ENCODE measurements at places on chromosomes 1 and 21.

DNA sequence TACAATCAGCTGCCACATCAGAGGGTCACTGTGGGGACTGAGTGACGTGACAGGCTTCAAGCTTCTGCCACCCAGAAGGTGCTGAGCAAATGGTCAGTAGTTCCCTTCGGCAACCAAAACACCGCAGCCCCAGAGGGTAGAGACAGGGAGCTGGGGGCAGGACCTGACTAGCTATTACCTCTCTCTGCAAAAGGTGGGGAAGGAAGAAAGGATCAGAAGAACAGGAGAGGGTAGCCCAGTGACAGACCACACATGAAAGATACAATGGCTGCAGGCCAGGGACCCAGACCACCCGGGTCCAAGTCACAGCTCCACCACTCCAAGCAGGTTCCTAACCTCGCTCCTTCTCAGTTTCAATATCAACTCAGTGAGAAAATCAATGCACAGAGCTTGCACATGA is 377.1 kb downstream of the NPHP4 start:
- no peak overlapping the region for H3K27ac ChIP-seq
- no peaks in the 10 kb centered on the region for H3K4me1 ChIP-seq
- H3K27me3 ChIP-seq, result no peaks in the 10 kb centered on the region
- DNase-seq, result no peak
- H3K36me3 ChIP-seq, result no peaks in the 10 kb centered on the region
- H3K4me3 ChIP-seq, result no peak overlapping the region

- DNase-seq, result no peak
- H3K4me1 ChIP-seq, result no peaks in the 10 kb centered on the region
- H3K27ac ChIP-seq, result no peak overlapping the region
- H3K4me3 ChIP-seq, result no peak overlapping the region
- H3K27me3 ChIP-seq, result no peaks in the 10 kb centered on the region
Observed at GRCh38 chr1:215054266-215054665, 28.3 kb upstream of the KCNK2 start.

DNA sequence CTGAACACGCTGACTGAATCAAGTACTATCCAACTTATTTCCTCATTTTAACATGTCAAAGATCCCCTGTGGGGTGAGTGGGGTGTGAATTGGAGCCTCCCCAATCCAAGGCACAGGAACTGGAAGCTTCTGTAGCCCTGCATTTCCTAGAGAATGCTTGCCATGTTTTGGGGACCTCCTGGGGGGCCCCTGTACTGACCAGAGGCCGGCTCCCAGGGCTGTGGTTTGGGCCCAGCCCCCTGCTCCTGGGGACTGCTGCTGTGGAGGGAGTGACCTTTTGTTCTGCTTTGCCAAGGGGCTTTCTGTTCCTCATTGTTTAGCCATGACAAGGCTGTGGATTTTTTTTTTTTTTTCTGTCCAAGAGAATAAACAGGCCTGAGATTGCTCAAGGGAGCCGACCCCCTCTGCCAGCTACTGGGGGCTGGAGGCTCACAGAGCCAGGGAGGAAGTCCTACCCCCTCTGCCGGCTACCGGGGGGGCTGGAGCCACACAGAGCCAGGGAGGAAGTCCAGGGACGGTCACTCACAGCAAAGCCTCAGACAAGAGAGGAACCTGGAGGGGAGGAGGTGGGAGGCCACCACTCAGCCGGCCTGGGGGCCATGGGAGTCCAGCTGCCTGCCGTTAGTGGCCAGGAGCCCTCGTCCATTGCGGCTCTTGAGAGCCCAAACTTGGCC is 17.4 kb downstream of the TNFRSF1B start:
- peak overlapping the region; percentile 97 for H3K27ac ChIP-seq
- H3K27me3 ChIP-seq, result no peaks in the 10 kb centered on the region
- peak; percentile 67 for DNase-seq
- no peaks in the 10 kb centered on the region for H3K36me3 ChIP-seq
- H3K4me1 ChIP-seq, result peaks cover 97% of the 10 kb centered on the region

GRCh38 chr1:94806441-94806871 is 13.7 kb upstream of the SLC44A3 start:
- DNase-seq, result no peak
- peak overlapping the region; percentile 23 for H3K27ac ChIP-seq
- no peaks in the 10 kb centered on the region for H3K27me3 ChIP-seq

- H3K36me3 ChIP-seq, result no peaks in the 10 kb centered on the region
- no peak overlapping the region for H3K4me3 ChIP-seq
- no peaks in the 10 kb centered on the region for H3K27me3 ChIP-seq
- H3K4me1 ChIP-seq, result peaks cover under 1% of the 10 kb centered on the region
Observed at GRCh38 chr1:230863449-230863848, 4.9 kb downstream of the C1orf198 start.

DNA sequence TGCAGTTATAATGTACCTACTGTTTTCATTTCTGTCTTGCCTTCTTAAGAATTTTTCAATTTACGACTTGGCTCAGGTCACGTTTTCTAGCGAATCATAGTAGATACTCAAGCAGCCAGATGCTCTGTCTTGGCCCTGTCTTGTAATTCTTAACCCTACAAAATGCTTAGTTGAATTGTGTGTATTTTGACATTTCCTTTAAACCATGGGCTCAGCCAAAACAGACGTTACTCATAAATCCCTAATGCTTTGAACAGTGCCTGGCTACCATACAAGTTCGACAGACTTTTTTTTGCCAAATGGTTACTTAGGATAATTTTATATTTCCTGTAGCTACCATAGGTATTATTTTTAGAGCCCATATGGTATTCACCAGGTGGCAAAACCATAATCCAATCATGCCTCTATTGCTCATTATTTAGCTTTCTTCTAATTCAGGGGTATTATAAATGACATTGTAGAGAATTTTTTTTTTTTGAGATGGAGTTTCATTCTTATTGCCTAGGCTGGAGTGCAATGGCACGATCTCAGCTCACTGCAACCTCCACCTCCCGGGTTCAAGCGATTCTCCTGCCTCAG is 54.3 kb downstream of the KCNK1 start:
- no peak overlapping the region for H3K27ac ChIP-seq
- H3K4me3 ChIP-seq, result no peak overlapping the region
- no peaks in the 10 kb centered on the region for H3K4me1 ChIP-seq
- H3K27me3 ChIP-seq, result no peaks in the 10 kb centered on the region
- no peak for DNase-seq
- H3K36me3 ChIP-seq, result no peaks in the 10 kb centered on the region

GRCh38 chr1:942411-942821 is 16.6 kb downstream of the NOC2L start:
- H3K27ac ChIP-seq, result peak overlapping the region; percentile 76
- H3K36me3 ChIP-seq, result no peaks in the 10 kb centered on the region
- DNase-seq, result no peak
- H3K4me1 ChIP-seq, result peaks cover 20% of the 10 kb centered on the region

DNA sequence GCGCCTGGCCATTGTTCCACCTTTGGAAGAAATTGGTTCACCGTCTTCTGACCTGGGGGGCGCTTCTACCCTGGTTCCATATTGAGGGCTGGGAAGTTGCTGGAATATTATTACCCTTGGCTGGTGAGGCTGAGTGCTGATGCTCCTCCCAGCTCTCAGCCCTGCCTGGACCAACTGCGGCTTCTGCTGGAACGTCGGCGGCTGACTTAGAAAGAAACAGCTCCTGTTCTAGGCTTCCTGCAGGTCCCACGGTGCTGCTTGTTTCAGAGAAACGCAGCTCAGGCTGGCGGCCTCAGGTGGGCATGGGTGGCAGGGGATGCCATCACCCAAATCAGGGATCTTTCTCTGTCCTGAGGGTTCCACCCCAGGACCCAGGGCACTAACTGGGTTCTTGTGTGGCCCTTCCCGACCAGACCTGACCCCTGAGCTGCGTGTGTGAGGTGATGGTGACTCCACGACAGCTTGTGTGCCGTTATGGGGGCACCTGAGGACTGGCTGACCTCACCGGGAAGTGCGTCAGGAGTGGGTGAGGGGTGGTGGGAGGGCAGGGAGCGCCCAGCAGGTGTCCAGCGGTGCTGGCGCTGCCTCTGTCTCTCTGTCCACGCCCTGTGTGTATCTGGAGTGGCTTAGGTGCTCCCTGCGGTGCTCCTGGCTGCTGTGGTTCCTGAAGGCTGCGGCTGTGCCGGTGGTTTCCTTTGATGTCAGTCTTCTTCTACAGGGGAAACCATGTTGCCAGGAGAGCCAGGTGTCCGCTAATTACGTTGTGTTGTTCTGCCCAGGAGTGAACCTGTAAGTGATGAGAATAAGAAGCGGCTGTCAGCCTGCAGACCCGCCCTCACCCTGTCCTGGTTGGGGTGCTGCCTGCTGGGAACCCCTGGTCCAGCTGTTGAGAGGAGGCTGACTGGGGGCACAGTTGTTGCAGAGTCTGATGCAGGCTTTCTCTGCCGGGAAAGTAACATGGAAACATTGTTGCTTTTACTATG is 8.9 kb downstream of the SKI start:
- peak overlapping the region; percentile 92 for H3K27ac ChIP-seq
- peak overlapping the region; percentile 0 for H3K4me3 ChIP-seq
- peaks cover 91% of the 10 kb centered on the region for H3K4me1 ChIP-seq
- H3K27me3 ChIP-seq, result no peaks in the 10 kb centered on the region
- DNase-seq, result no peak

DNA sequence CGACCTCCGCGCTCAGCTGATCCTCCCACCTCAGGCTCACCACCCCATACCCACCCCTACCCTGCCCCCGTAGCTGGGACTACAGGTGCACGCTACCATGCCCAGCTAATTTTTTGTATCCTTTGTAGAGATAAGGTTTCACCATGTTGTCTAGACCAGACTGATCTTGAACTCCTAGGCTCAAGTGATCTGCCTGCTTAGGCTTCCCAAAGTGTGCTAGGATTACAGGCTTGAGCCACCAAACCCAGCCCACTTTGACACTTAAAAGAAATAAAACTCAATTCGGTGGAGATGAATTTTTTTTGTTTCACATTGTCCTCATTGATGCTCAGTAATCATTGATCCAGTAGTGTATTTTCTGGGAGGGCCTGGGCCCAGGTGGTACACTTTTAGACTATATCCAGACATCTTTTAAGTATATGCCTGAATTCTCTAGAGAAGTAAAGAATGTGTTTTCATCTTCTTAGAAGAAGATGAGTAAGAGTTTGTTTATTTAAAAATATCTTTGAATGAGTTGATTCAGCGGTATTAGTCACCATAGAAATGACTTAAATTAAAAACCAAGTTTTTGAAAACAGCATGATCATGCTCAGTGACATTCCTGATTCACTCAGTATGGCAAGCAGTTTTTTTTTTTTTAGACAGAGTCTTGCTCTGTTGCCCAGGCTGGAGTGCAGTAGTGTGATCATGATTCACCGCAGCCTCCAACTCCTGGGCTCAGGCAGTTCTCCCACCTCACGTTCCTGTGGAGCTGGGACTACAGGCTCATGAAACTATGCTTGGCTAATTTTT is 57.8 kb downstream of the EPB41 start:
- H3K4me3 ChIP-seq, result no peak overlapping the region
- no peaks in the 10 kb centered on the region for H3K36me3 ChIP-seq
- no peak overlapping the region for H3K27ac ChIP-seq
- no peaks in the 10 kb centered on the region for H3K4me1 ChIP-seq
- no peaks in the 10 kb centered on the region for H3K27me3 ChIP-seq

GRCh38 chr1:11654137-11654938 is at the start of the genes FBXO2 and FBXO44:
TSS of gene FBXO2 (minus strand) at chr1:11654429. CDS start at chr1:11654340, 89 bp downstream.
TSS of gene FBXO44 (plus strand) at chr1:11654877. CDS start at chr1:11655836, 959 bp downstream.
- no peak for DNase-seq
- H3K4me3 ChIP-seq, result peak within 1 kb of the TSS; percentile 69
- no peaks in the 10 kb centered on the region for H3K4me1 ChIP-seq

DNA sequence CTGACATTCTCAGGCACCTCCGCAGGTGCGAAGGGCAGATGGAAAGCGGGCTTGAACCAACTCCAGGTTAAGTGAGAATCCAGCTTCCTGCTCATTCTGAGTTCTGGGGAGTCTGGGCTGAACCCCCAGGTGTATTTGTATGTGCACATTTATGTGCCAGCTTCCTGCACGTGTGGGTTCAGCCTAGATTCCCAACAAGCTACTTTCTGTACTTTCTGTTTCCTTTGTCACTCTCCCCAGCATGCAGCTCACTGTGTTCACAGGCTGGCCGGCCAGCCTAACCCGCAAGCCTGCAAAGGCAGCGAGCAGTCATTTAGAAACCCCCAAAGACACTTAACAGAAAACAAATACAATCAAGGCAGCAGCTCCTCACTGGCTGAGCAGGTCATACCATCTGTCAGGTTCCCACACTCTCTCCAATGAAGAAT is 1.3 kb upstream of the IL19 start:
- H3K27me3 ChIP-seq, result no peaks in the 10 kb centered on the region
- H3K27ac ChIP-seq, result no peak overlapping the region
- H3K4me3 ChIP-seq, result no peak overlapping the region
- DNase-seq, result no peak
- no peaks in the 10 kb centered on the region for H3K4me1 ChIP-seq

GRCh38 chr1:205261946-205262691 is 34.4 kb downstream of the TMCC2 start:
- peaks cover 5% of the 10 kb centered on the region for H3K4me1 ChIP-seq
- H3K27ac ChIP-seq, result no peak overlapping the region
- no peaks in the 10 kb centered on the region for H3K36me3 ChIP-seq
- no peak for DNase-seq
- H3K27me3 ChIP-seq, result no peaks in the 10 kb centered on the region

DNA sequence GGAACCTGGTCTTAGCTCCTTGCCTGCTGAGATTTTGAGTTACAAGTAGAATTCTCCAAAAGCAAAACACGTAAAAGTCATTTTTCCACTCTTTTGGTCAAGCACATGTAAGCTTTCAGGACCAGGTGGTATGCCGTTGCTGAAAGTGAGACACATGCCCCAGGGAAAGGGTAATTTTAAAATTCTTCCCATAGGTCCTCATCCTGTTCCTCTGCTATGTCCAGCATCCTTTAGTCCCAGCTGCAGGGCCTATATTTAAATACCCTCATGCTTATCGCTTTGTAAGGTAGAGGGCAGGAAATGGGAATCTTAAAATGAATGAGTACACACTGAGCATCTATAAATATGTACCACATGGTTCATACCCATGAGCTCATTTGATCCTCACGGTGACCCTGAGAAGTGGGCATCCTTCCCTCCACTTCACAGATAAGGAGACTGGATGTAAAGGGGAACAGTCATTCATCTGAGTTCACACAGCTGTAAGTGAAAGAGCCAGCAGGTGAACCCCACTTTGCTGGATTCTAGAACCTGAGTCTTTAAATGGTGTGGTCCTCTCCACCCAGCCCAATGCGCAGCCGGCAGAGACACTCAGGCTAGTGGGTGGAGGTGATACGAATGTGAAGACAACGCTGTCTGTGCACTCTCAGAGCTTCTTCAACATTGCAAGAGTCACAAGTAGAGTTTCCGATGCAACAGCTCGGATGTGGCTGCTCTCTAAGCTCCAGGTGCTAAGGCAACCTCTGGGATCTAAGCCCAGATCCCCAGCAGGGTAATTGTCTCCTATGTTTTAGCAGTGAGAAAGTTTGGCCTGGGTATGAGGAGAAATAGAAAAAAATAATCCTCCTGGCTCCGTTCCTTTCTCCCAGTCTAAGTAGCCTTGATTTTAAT is 163.5 kb downstream of the PLXNA2 start:
- peaks cover 49% of the 10 kb centered on the region for H3K4me1 ChIP-seq
- H3K4me3 ChIP-seq, result no peak overlapping the region
- no peak for DNase-seq

All from tibial nerve (tissue), 4 donors.